IPS DF 19.7 (cell line): ENCODE measurements at places on chromosomes 3 and 15.

- no peak for DNase-seq
Observed at GRCh38 chr15:85947021-85947420, 132.7 kb upstream of the AGBL1 start.

GRCh38 chr3:28575100-28575745, 226.6 kb upstream of the AZI2 start:
- peak; percentile 38 for DNase-seq

- no peak for DNase-seq
Observed at GRCh38 chr3:27526614-27527315, 42.6 kb upstream of the SLC4A7 start.

DNA sequence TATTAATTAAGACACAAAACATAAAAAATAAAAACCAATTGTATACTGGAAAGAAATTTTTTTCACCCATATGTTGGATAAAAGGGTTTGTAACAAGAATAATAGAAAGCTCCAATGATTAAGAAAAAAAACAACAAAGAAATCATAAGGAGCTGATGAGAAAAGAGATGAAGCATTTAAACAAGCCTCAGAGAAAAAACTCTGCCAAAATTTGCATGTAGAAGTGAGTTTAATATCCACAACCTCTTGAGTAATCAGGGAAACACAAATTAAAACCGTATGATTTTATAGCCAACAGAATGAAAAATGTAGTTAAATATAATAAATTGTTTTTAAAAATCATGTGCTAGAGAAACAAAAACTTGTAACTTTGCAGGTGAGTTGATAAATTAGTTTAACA, 192.9 kb downstream of the BCHE start:
- DNase-seq, result no peak

- no peak for DNase-seq
Observed at GRCh38 chr15:33982516-33982915, 14.2 kb downstream of the CHRM5 start.

- DNase-seq, result no peak
Observed at GRCh38 chr15:74895830-74896229, 6.0 kb downstream of the MPI start.

DNA sequence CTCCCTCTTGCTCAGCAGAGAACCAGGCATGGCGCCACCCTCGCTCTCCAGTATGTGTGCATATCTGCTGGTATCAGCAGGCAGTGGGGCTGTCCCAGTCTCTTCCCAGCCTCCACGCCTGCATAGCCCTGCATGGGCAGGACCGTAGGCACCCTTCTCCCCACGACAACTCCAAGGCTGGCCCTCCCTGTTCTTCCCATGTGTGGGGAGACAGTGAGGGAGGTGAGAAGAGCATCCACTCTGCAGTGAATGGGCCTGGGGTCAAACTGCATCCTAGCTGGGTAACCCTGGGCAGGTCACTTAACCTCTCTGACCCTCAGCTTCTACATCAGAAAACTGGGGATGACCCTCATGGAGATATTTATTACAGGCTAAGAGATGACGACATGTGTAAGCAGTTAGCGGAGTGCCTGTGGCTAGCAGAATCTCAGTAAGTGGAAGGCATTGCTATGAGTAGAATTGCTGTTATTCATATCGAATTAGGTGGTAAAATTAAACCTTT, 13.3 kb upstream of the SSUH2 start:
- DNase-seq, result no peak

DNA sequence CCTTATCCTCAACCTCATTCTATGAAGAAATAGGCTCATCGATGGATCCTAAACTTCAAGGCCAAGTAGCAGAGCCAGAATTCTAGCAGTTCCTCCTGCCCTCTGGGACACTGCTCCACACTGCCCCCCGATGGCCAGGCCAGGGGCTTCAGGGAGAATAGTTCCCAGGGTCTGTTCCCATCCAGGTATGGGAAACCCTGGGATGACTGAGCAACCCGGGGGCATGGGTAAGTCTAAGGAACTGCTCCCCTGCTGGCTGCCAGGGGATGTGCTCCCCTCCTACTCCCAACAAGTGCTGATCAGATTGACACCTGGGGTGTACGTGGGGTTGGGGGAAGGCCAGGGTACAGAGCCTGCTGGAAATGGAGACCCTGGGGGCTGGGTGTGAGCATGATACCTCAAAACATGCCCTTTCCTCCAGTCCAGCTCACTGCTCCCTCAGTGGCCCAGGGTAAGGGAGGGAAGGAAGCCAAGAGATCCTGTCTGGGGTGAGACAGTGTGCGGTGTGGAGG, 7.6 kb downstream of the ULK3 start:
- DNase-seq, result peak; percentile 81

DNA sequence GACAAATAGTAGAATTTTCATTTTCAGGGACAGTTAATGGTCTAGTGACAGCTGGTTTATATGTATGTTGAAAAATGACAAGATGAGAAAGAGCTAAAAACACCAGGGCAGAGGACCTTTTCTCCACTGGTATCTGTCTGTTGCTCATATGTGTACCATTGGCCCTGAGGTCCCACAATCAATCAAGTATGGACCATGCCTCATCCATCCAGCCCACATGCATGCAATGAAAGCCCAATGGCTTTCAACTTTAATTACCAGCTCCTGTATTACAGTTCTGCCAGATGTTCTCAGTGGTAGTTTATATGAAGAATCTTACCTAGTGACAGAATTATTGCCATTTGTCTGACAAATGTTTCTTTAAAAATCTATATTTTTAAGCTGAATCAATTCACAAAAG, 234.1 kb downstream of the ZMAT3 start:
- no peak for DNase-seq

DNA sequence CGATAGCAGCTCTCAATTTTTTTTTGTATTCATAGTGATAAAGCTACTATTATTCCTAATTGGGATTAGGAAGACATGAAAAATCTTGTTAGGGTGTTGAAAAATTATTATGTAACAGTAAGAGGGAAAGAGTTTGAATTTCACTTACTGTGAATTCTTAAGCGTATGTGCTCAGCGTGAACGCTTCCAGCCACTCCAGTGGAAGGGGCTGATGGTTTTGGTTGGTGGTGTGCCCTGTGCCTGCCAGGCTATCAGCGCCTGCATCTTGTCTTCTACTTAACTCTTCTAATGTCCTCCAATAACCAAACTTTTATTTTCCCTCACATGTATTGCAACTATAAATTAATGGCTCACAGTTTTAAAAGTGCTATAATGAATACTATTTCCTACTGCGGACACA, 22.5 kb downstream of the CDIN1 start:
- DNase-seq, result no peak

- DNase-seq, result no peak
Observed at GRCh38 chr3:134039161-134039862, 9.6 kb upstream of the SLCO2A1 start.

GRCh38 chr3:43061101-43061895, 44.6 kb downstream of the POMGNT2 start:
- DNase-seq, result no peak

GRCh38 chr15:25186411-25186810, 231.6 kb downstream of the SNRPN start:
- DNase-seq, result no peak

GRCh38 chr3:104546301-104546700, 820.4 kb upstream of the ALCAM start:
- no peak for DNase-seq

- no peak for DNase-seq
Observed at GRCh38 chr3:45689787-45690145, 570 bp downstream of the SACM1L start.

- no peak for DNase-seq
Observed at GRCh38 chr15:88624156-88624970, 3.2 kb downstream of the AEN start.

DNA sequence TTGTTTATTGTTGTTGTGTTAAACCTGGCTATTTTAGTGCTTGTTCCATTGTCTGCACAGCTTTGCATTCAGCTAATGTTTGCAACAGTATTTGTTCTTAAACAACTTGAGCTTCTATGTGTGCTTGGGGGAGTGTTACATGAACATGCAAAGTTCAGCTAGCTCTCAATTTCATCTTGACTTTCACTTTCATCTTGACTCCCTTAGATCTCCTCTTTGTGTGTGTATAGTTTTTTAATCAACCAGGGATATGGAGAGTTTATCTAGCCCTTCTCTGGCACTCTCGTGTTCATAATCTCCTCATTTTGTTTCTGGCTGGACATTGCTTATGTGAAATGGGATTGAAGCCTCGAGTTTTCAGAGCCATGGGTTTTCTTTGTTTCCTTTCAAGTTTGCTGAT, 212.4 kb upstream of the ZBTB20 start:
- no peak for DNase-seq

DNA sequence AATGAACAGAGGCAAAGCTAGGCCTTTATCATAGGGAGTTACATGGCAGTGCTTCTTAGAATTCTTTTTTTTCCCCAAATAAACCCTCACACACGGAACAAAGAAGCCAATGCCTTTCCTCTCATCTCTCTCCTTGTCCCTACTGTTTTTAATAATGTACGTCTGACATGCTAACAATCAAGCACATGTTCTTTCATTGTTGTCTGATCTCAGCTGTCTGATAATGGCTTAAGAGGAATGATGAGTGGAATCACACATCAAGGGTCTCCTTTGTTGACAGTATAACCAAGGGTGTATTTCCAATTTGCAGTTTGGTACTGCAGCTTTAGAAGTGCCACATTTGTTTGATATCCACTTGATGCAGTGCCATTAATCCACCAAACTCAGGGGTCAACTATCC, 34.8 kb upstream of the EPHA3 start:
- DNase-seq, result no peak

- no peak for DNase-seq
Observed at GRCh38 chr3:27568393-27568792, 84.2 kb upstream of the SLC4A7 start.

GRCh38 chr3:111761309-111761795, 97.7 kb upstream of the PHLDB2 start:
- DNase-seq, result no peak

GRCh38 chr15:50765195-50765967, at the start of gene SPPL2A:
Gene SPPL2A, minus strand, starts transcription at chr15:50765706. Its CDS starts 173 bp downstream, at chr15:50765533.
- DNase-seq, result peak; percentile 40

- DNase-seq, result no peak
Observed at GRCh38 chr3:30547716-30548115, 58.7 kb upstream of the TGFBR2 start.

DNA sequence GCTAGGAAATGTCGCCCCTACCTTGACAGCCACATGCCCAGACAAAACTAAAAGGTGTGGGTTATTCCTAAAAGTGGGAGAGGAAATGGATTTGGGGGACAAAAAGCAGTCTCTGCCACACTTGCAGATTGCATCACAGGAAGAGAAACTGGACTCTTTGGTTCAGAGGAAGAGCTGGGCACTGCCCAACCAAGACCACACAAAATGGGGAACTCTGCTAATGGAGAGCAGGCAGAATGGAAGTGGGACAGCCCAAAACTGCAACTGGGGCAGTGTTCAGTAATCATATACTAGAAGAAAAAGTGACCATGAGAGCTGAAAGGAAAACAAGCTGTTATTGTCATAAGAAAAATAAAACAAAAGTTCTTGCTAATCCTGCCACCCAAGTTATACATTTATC, 138.9 kb upstream of the FRMD4B start:
- DNase-seq, result no peak

- DNase-seq, result no peak
Observed at GRCh38 chr3:17032407-17033034, 147.8 kb downstream of the PLCL2 start.

DNA sequence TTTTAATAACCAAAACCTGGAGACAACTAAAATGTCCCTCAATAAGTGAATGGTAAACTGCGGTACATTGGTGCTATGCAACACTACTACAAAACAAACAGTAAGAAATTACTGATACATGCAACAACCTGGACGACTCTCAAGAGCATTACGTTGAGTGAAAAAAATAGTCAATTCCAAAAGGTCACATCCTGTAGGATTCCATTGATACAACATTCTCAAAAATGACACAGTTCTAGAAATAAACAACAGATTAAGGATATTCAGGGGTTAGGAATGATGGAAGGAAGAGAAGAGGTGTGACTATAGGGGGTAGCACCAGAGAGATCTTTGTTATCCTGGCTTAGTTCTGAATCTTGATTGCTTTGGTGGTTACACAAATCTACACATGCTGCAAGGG, 72.2 kb downstream of the ZNF148 start:
- no peak for DNase-seq

DNA sequence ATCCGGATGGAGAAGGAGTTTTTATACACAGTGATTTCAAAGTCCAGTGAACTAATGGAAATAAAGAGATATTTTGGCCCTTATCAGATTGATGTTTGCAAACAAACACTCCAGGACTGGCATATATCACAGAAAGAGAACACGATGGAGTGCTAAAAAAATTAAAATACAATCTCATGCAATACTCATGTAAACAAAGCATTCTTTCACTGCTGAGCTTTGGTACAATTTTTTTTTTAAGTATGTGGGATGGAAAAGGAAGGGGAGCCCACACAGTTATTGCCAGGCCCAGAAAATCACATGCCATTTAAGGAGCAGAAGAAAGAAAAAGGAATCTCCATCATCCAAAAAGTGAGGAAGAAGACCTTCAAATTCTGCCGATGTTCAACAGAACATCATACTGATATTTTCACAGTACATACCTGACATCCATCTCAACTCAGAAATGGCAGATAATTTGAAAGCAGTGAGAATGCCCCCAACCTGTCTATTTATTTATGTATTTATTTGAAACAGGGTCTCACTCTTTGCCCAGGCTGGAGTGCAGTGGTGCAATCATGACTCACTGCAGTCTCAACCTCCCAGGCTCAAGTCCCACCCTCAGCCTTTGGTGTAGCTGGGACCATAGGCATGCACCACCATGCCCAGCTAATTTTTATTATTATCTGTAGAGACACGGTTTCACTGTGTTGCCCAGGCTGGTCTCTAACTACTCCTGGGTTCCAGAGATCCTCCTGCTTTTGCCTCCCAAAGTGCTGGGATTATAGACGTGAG, 107.5 kb upstream of the SLC2A2 start:
- no peak for DNase-seq
